ENCODE measurements at places on chromosomes 7 and 10.

DNA sequence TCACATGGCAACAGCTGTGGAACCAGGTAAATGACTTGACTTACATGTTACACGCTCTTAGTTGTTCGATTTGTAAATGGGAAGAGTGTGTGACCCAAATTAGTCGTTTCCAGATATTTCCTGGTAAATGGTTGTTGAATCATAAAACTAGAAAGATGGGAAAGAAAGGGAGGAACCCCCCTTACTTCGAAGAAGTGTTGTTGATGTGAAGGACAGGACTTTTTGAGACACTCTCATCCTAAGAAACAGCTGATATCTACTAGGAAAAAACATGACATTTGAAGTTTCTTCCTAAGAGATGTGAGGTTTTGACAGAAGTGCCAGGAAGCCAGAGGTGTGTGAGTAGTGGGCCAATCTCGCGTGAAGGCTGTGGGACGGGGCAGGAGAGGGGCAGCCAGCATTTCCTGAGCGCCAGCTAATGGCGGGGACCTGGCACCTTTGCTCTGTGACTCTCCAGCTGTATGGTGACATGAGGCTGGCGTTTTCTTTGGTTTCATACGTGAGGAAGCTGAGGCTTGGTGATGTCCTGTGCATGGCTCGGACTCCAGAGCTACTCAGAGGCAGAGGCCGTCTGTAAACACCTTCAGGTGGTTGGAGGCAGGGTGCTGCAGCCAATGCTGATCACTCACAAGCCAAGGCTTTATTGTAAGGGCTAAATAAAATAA lies 53.7 kb downstream of the IKZF1 start:
- DNase-seq, result no peak

- no peak for DNase-seq
Measured at GRCh38 chr10:122049076-122049475, 60.1 kb downstream of the TACC2 start.

DNA sequence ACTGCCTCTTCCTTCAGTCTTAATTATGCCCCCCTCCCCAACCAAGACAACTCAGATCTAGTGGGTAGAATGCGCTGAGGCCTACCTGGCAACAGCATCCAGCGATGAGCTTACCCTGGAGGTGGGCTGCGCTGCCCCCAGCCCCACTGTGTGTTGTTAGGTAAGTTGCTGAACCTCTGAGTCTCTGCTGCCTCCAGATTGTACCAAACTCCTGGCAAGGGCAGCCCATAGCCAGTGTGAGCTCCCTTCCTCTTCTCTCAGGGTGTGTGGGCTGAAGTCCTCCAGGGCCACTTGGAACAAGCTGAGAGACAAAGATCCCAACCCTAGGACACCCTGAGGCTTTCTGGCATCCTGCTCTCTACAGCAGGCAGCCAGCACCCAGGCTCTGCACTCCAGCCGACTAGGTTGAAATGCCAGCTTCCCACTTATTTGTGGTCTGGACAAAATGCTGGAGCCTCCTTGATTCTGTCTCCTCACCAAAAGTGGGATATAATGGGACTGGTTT lies 135.3 kb downstream of the ARHGAP22 start:
- DNase-seq, result no peak

- DNase-seq, result no peak
Measured at GRCh38 chr7:27998382-27998781, 182.2 kb downstream of the JAZF1 start.

DNA sequence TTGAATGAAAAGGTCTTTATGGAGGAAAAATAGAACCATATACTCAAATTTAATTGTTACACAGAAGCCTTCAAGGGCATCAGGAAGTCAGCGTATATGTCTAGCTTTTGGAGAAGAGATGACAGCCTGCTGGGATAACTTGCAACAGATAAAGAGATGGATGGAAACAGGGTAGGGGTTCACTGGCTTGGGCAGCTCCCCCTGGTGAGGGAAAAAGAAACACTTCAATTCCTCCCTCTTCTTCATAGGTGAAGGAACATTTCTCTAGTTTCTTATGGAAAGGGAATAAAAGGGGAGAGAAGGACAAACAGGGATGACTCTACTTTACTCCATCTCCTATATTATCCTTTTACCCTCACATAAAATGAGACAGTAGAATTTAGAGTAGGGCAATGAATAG lies 635.7 kb downstream of the PHTF2 start:
- DNase-seq, result no peak

DNA sequence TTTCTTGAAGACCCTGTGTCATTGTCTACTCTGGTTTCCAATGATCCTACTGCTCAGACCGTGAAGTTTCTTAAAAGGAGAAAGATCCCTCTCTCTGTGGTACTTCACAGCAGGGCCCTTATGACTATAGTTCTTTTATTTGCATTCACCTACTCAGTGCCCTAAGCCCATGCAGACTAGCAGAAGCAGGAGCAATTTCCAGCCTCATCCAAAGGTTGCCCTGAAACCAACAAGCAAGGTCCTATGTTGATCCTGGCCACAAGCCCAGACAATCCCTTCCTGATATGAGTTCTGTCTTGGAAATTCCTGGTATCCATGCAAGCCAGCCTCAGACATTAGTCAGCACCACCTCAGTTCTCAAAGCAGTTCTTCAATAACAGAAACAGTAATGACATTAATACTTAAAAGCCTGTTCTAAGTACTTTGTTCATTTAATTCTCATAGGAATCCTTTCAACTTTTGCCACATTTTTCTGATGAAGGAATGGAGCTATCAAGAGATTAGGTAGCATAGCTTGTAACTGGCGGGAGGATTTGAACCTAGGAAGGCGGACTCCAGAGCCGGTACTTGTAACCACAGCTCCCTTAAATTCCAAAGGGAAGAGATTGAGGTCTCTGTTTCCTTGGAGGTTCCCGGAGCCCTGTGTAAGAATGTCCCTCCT lies 58.1 kb upstream of the ST8SIA6 start:
- DNase-seq, result peak; percentile 74

DNA sequence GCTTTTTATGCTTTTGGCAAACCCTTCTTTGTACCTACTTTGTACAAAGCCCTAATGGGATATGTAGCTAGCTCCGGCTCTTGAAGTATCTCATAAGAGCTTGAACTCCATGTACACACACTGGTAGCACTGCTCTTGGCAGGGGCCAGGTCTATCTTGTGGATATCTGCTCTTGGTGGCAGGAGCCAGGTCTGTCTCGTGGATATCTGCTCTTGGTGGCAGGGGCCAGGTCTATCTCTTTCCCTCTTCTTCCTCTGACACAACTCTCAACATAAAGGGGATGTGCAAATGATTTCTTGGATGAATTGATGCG lies 91.9 kb downstream of the WNT2 start:
- DNase-seq, result no peak

DNA sequence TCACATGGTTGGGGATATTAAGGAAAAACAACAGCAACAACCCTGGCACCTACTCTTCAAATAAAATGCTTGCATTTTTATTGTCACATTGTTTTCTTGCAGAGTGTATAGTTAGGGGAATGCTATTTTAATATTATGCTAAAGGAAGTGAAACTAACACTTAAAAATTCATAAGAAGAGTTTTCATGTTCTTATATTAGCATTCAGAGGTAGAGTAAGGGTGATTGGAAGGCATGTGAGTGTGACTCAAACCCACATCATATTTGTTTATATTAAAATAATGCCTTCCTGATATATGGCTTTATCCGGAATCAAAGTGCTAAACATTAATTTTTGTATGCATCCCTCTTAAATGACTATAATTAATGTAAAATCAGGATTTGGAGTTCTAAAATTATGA lies 59.8 kb upstream of the TES start:
- no peak for DNase-seq

- no peak for DNase-seq
Measured at GRCh38 chr10:6082496-6083395, 6.1 kb upstream of the RBM17 start.

DNA sequence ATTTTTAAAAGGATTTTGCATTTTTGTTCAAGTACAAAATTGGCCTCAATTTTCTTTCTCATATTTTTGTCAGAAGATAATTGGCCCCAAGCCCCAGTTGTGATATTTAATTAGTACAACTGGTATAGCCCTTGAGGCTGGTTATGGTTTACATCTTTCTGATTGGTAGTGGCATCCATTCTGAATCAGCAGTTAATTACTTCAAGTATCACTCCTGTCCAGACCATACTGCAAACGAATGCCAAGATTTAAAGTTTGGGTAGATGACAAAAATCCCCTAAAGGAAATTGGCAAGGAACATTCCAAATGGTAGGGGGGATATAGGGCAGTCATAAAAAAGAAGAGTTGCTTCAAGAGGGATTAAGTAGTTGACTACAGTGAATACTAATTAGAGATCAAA lies 23.1 kb downstream of the MYPN start:
- no peak for DNase-seq

GRCh38 chr10:129627442-129627841 lies 160.4 kb downstream of the MGMT start:
- no peak for DNase-seq

- DNase-seq, result no peak
Measured at GRCh38 chr7:110119883-110120581, 970.9 kb upstream of the LRRN3 start.

- DNase-seq, result no peak
Measured at GRCh38 chr7:33325754-33326484, 196.6 kb downstream of the BBS9 start.

DNA sequence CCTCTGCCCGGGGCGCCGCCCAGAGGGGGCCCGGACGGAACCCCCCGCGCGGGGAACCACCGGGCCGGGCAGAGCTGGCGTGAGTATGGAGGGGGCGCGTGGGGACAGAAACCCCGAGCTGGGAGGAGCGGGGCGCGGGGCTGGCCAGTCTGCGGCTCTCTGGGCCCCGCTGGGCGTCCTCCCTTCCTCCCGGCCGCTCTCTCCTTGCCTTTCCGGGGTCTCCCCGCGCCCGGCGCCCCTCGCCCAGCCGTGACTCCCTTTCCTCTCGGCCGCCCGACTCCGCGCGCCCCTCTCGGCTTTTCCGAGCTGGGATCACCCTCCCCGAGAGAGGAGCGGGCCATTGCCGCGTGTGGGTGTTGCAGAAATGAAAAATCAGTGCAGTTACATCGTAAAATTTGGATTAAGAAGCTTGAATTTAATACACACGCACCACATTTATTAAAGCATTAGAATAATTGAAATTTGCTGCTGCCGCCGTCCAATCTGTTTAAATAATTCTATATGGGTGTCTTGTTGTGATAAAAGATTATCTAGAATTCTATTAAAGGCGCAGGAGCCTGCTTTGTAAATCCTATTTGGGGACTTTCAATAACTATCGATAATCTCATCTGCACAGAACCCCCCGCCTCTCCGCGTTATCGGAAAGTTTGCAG lies 9.1 kb downstream of the UNCX start:
- no peak for DNase-seq

GRCh38 chr10:1153251-1153763 lies 97.1 kb downstream of the WDR37 start:
- DNase-seq, result no peak

DNA sequence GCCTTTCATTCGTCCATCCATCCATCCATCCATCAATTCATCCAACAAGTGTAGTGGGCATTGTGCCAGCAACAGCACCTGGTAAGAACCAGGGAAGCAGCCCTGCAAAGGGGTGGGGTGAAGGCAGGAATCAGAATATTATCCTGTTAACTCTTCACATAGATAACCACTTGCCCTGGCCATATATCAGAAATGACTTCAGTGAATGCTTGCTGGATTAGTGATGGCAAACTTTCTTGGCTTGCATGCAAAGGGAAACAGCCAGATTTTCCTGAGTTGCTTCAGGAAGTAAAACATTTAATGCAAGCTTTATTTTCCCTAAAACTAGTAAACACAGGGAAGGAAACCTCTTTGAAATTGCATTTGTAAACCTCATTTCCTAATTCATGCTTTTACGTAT lies 743 bp downstream of the OR2A5 start:
- no peak for DNase-seq

DNA sequence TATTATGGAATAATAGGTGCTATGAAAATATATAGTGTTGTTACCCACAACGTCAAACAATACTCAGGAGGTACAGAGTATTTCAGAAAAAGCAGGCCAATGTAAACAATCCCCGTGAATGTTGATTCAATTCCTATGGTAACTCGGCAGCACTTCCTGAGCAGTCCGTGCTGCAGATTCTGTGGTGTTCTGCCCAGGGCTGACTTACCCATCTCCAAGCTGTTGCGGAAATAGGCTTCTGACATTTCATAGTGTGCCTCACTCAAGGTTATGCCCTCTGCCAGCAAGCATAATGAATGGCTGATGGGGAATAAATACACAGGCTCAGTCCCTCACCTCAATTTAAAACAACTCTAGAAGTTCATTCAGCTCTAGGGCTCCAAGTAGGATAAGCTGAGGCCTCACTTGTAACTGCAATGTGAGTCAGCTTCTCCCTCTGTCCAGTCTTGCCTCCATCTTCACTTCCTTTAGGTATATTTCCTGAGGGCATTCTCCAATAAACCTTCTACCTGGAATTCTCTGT lies 177.6 kb downstream of the GNAI1 start:
- peak; percentile 89 for DNase-seq

DNA sequence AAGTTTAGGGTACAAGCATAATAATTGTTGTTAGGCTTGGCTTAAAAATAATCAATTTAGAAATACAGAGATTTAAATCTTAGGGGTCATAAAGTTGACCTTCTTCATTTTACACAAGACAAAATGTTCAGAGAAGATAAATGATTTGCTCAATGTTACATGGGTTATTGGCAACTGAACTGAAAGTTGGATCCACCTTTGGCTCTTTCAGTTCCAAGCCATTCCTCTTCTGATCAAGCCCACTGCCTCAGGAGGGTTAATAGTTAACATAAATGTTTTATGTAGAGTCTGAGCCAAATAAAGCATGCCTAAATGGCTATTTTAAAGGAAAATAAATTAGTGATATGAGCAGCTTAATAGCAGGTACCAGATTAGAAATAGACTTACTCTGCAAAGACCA lies 79.1 kb upstream of the RHOBTB1 start:
- DNase-seq, result no peak

DNA sequence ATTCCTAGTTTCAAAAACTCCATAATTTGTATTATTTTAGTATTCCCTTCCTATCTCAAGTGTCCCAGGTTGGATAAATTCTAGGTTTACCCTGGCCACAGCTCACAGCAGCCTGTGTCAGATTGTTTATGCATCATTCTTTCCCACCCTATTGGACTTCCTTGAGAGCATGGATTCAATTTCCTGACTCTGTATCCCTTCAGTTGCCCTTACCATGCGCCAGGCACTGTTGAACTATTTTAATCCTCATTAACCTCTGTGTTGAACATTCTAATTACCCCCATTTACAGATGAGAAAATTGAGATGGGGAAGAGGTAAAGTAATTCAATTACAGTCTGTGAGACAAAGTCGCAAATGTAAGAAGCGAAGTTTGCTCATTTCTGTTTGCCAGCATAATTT lies 58.8 kb downstream of the STEAP1B start:
- DNase-seq, result no peak

DNA sequence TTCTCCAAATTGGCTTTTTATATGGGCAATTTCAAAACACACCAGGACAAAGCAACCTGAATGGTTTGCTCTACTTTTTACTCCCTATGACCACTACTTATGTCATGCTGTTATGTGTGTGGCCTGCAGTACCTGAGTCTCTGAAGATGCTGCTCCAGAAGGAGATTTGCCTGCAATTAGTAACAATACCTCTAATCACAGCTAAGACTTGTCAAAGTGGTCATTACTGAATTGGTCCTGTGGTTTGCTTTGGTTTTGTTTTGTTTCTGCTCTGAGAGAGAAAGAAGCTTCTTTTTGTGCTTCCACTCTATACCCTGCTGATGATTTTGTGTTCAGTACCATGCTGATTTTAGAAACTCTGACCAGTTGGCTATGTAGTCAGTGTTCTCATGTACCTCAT lies 25.5 kb downstream of the HGF start:
- DNase-seq, result no peak

- DNase-seq, result no peak
Measured at GRCh38 chr7:41942468-41943093, 239.7 kb upstream of the INHBA start.

GRCh38 chr7:36315309-36315944 lies 74.2 kb upstream of the ANLN start:
- no peak for DNase-seq

- DNase-seq, result no peak
Measured at GRCh38 chr10:3881622-3882021, 96.6 kb upstream of the KLF6 start.

Data from fibroblast of the conjunctiva (primary cell).